ENCODE measurements at places on chromosomes 7 and 10. TPM values are rescaled to one million over a fixed set of nuclear protein-coding genes. Genes with fewer than 3 reads are reported as not detected.

GRCh38 chr10:33412241-33412640, 77.8 kb upstream of the NRP1 start:
- H3K27ac ChIP-seq = no peak overlapping the region
- no peaks in the 10 kb centered on the region for H3K36me3 ChIP-seq
- no peak overlapping the region for H3K4me3 ChIP-seq
- H3K4me1 ChIP-seq = no peaks in the 10 kb centered on the region
- no peak for DNase-seq
- H3K27me3 ChIP-seq = peaks cover 20% of the 10 kb centered on the region

PLOD3 gene
- total RNA-seq = 59.7 TPM

NANOS1 gene
- 0.19 TPM for total RNA-seq

GRCh38 chr10:49594594-49594993, 15.5 kb upstream of the SLC18A3 start:
- peaks cover 7% of the 10 kb centered on the region for H3K27me3 ChIP-seq
- DNase-seq = peak; percentile 37
- no peaks in the 10 kb centered on the region for H3K4me1 ChIP-seq

ERVW-1 gene
- not detected for total RNA-seq

TMEM229A gene
- total RNA-seq = not detected

- peaks cover 1% of the 10 kb centered on the region for H3K36me3 ChIP-seq
- H3K27me3 ChIP-seq = no peaks in the 10 kb centered on the region
- peaks cover 3% of the 10 kb centered on the region for H3K4me1 ChIP-seq
- no peak for DNase-seq
Observed at GRCh38 chr10:7952266-7952665, 102.2 kb upstream of the GATA3 start.

GDF2 gene
- not detected for total RNA-seq

DNA sequence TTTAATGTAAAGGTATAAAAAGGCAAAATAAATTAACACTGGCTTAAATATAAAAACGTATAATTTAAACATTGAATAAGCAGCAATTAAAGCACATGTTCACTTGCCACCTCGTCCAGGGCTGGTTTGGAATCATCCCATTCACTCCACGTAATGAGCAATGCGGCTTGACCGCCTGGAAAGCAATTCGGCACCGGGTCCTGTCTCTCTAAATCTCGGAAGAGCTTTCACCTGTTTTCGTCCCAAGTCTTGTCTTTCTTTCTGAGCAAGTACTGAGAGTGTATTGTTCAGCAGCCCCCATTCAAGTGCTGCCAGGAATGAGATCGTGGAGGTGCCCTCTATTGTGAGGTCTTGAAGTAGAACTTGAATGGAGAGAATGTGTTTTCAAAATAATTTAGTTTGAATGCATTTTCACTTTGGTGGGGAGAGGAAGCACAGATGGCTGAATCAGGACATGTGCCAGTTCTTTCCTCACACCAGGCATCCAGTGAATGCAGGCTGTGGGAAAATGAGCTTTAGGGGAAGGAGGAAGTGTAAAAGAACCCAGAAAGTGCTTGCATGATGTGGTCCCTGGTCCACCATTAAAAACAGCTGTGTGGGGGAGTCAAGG, 515.2 kb downstream of the REEP3 start:
- H3K4me3 ChIP-seq = no peak overlapping the region
- no peaks in the 10 kb centered on the region for H3K36me3 ChIP-seq
- no peak for DNase-seq
- H3K4me1 ChIP-seq = peaks cover 6% of the 10 kb centered on the region
- H3K27me3 ChIP-seq = peaks cover 6% of the 10 kb centered on the region
- no peak overlapping the region for H3K27ac ChIP-seq

DNA sequence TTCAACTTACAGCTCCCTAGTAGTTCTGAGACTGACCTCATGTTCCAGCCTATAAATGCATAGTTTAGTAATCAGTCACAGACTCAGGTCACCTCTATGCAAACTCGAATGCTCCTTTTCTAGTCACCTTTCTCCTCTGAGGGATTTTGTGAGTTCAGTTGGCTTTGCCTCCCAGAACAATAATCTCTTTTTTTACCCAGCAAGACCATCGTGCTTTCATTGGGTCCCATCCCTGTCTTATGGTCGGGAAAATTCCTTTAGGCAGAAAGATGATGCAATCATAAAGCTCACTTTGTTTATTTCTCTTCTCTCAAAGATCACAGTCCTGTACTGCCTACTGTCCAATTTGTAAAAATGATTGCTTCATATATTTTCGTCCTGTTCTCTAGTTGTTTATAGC, 38.4 kb downstream of the TWIST1 start:
- H3K36me3 ChIP-seq = no peaks in the 10 kb centered on the region
- H3K27ac ChIP-seq = no peak overlapping the region
- H3K4me3 ChIP-seq = no peak overlapping the region
- no peaks in the 10 kb centered on the region for H3K4me1 ChIP-seq
- no peaks in the 10 kb centered on the region for H3K27me3 ChIP-seq

SVIL gene
- 26.8 TPM for total RNA-seq

DNA sequence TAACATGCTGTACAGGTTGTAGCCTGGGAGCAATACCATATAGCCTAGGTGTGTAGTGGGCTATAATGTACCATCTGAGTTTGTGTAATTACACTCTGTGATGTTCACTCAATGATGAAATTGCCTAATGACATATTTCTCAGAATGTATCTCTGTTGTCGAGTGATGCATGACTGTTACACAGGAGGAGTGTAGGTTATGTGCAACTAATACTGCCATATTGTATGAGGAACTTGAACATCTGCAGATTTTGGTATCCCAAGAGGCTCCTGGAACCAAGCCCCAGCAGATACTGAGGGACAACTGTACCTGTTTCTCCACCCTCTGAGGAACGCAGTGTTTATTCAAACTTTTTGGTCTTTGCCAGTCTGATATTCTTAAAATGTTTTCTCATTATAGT, 38.6 kb downstream of the NACAD start:
- H3K27ac ChIP-seq = no peak overlapping the region
- peaks cover 32% of the 10 kb centered on the region for H3K4me1 ChIP-seq
- no peak overlapping the region for H3K4me3 ChIP-seq
- H3K36me3 ChIP-seq = peaks cover 64% of the 10 kb centered on the region
- no peak for DNase-seq
- no peaks in the 10 kb centered on the region for H3K27me3 ChIP-seq

FGFBP3 gene
- total RNA-seq = 1.4 TPM

DNA sequence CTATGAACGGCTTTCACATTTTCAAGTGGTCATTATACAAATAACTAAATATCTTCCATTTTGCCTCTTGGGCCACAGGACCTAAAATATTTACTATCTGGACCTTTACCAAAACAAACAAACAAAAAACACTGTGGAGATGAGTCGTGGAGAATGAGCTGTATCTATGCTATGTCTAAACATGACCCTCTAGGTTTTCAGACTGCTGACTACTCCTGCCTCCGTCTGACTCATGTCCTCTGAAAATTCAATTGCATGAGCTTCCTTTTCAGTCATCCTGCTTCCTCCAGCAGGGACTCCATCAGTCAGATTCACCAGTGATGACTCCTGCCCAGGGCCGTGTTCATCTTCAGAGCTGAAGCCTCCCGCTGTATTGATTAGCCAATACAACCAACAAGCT, 96.8 kb downstream of the COL28A1 start:
- H3K27me3 ChIP-seq = no peaks in the 10 kb centered on the region
- H3K27ac ChIP-seq = no peak overlapping the region
- H3K4me1 ChIP-seq = no peaks in the 10 kb centered on the region
- no peaks in the 10 kb centered on the region for H3K36me3 ChIP-seq

PRPS1L1 gene
- not detected for total RNA-seq

- no peak for DNase-seq
- no peak overlapping the region for H3K27ac ChIP-seq
- H3K4me3 ChIP-seq = no peak overlapping the region
- no peaks in the 10 kb centered on the region for H3K27me3 ChIP-seq
Observed at GRCh38 chr10:123442901-123443300, 223.3 kb upstream of the GPR26 start.
